ENCODE measurements at places on chromosomes 1 and 21. TPM values are rescaled to one million over a fixed set of nuclear protein-coding genes. Genes with fewer than 3 reads are reported as not detected.

Gene SLAMF8
- total RNA-seq = not detected

Gene MPZ
- total RNA-seq = 1.1 TPM

Gene NOTCH2
- total RNA-seq = 76.1 TPM

Gene TSPAN1
- total RNA-seq = 1.00 TPM

Gene MRPS15
- total RNA-seq = 17.7 TPM

Gene USH2A
- 1.9 TPM for total RNA-seq

Gene MSH4
- total RNA-seq = 0.73 TPM

Gene C8A
- not detected for total RNA-seq

All from cerebellum (tissue), 4 donors.